ENCODE measurements at places on chromosomes 1 and 21. TPM values are rescaled to one million over a fixed set of nuclear protein-coding genes. Genes with fewer than 3 reads are reported as not detected.

The CCDC190 gene
- total RNA-seq: 1.9 TPM

The TMEM82 gene
- total RNA-seq: not detected

The DNM3 gene
- 3.2 TPM for total RNA-seq

The C1orf87 gene
- total RNA-seq: not detected

The ANGPTL3 gene
- total RNA-seq: not detected

DNA sequence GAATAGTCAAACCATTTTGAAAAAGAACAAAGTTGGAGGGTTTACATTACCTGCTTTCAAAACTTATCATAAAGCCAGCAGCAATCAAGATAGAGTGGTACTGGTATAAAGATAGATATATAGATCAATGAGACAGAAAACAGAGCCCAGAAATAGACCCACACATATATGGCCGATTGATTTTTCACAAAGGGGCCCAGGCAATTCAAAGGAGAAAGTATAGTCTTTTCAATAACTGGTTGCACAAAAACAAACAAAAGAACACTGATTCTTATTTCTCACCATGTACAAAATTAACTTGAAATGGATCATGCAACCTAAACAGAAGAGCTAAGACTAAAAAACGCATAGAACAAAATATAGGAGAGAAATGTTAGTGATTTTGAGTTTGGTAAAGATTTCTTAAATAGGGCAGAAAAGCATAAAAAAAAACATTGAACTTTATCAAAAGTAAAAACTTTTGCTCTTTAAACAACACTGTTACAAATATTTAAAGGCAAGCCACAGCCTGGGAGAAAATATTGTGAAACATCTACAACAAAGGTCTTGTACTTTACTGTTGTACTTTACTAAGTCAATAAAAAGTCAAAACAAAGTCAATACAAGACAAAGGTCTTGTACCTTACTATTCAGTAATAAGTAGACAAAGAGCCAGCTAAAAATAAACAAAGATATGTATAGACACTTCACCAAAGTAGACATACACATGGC is 50.2 kb downstream of the ST3GAL3 start:
- DNase-seq: no peak

DNA sequence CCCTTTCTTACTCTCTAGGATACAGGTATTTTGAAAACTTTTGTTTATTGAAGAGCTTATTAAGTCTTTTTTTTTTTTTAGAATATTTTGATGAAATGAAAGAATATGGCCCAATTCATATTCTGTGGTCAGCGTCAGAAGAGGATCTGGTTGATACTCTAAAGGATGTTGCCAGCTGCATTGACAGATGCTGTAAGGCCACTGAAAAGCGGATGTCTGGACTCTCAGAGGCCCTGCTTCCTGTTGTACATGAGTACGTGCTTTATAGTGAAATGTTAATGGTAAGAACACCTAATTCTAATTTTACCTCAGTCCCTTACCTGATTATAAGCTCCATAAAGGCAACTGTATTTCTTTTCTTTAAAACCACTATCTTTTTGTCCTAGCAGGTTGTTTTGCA is 37.1 kb downstream of the SNX7 start:
- no peak for DNase-seq

Measured in esophagus squamous epithelium (tissue), 5 donors.